ENCODE measurements at places on chromosomes 1 and 21.

DNA sequence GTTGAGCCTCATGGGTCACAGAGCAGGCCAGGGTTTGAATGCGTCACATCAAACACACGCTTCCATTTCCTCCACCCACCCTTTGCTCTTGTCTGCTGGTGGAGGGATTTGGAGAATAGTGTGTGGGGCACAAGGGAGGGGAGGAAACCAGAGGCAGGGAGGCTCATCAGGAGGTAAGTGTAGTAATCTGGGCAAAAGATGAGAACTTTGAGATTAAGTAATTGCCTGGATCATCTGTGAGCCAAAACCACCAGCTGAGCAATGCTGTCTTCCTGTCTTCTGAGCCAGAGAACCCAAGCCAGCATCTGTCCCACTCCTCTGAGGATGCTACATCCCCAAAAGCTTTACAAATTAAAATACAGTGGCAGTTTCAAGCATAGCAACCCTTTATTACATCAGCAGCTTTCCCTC is 45.2 kb downstream of the C8B start:
- no peak for DNase-seq

DNA sequence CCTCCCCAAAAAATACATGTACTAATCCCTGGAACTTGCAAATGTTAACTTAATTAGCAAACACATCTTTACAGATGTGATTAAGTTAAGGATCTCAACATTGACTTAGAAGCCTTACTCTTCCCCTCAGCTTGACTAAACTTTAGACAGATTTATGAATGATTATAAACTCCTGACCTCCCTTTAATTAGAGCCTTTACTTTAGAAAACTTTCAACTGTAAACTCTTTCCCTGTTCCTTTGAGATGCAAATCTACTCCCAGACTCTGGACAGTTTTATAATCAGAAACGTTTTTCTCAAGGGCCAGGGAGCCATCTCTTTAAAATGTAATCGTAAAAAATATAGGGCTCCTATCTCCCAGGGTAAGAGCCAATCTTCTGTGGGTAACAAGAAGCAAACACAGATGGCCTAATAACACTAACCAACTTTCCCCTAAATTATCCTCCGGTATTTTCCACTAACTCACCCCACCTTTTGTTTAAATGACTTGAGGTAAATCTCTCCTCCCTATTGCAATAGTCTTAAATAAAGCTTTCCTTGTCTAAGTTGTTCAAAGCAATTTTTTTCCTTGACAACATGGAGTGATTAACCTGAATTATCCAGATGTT is 284.1 kb downstream of the BRINP3 start:
- no peak for DNase-seq

DNA sequence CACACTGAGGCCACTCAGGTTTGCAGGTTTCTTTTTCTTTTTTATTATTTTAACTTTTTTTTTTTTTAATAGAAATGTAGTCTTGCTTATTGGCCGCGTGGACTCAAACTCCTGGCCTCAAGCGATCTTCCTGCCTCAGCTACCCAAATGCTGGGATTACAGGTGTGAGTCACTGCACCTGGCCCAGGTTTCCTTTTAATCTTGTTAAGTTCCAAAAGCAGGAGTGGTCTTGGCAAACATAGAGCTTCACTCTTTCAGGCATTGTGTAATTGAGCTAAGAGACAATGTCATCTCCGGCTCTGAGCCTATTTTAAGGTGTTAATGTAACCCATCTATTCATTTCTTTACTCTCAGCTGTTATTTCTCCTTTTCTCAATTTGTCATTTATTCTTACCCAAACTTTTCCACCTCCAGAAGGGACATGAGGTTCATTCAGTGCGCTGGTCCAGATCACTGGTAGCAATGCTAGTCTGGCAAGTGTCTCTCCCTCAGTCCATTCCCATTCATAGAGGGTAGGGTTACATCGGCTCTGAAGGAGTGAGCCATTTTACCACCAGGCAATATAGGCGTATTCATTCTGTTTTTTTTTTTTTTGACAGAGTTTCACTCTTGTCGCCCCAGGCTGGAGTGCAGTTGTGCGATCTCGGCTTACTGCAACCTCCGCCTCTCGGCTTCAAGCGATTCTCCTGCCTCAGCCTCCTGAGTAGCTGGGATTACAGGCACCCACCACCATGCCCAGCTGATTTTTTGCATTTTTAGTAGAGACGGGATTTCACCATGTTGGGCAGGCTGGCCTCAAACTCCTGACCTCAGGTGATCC is 11.3 kb upstream of the MFSD2A start:
- no peak for DNase-seq

- DNase-seq = no peak
These were observed 724 bp downstream of the DOCK7 start for GRCh38 chr1:62687421-62687902.

DNA sequence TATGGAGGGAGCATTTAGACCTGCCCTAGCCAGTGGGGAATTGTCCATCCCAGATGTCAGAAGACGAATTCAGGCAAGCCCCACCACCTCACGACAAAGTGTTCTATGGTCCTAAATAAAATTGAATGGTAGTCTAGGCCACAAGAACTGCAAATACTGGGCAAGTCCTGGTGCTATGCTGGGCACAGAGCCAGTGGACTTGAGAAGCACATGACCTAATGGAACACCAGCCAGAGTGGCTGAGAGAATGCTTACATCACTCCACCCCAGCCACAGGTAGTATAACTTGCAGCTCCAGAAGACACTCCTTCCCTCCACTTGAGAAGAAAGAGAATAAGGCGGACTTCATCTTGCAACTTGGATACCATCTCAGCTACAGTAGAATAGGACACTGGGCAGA is 567.3 kb upstream of the CXADR start:
- DNase-seq = no peak

GRCh38 chr1:160629286-160630210 is 17.3 kb downstream of the SLAMF1 start:
- peak; percentile 43 for DNase-seq

- no peak for DNase-seq
These were observed 34.7 kb downstream of the LRRC3 start for GRCh38 chr21:44489962-44490361.

DNA sequence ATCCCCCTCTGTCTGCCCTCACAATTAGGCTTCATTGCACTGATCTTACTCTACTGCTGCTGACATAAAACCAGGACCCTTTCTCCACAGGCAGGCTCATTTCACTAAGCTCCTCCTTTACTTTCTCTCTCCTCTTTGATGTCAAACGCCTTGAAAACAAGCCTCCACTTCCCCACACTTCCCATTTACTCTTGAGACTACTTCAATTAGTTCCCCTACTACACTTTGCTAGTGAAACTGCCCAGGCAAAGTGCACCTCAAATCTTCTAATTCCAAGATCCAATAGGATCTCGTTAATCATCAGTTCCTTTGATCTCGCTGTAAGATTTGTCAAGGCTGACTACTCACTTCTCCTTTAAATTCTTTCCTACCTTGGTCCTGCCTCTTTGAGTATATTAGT is 5.9 kb upstream of the CDC20 start:
- no peak for DNase-seq
